Activated CD4-positive, alpha-beta T cell treated with anti-CD3 and anti-CD28 coated beads for 36 hours (primary cell): ENCODE measurements at places on chromosomes 7 and 10. TPM values are rescaled to one million over a fixed set of nuclear protein-coding genes. Genes with fewer than 3 reads are reported as not detected.
A peak's percentile ranks its signal among the peaks of the same experiment; 100 is the strongest.

The STN1 gene
- total RNA-seq: 37.4 TPM

The MACROH2A2 gene
- total RNA-seq: 4.2 TPM

The GOLGA7B gene
- total RNA-seq: 0.57 TPM

The BHLHA15 gene
- total RNA-seq: 0.23 TPM

The NXPH1 gene
- total RNA-seq: not detected

The SPAM1 gene
- not detected for total RNA-seq

The GRM3 gene
- not detected for total RNA-seq

The TAS2R41 gene
- total RNA-seq: not detected

The GDF2 gene
- total RNA-seq: not detected

DNA sequence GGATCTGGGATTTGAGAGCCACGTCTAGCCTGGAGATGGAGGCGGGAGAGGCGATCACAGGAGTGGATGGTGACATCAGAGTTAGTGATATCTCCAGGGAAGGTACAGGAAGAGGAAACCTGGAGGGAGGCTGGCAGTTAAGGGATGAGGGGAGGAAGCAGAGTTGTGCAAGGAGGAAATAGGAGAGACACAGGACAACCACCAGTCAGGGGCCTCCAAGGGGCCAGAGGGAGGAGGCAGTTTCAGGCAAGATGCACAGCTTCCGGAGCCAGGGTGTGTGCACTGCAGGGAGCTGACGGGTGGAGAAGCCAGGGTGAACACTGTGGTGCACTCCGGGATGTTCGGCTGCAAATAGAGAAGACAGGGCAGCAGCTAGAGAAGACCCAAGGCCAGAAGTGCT lies 141.2 kb downstream of the GLI3 start:
- no peaks in the 10 kb centered on the region for H3K36me3 ChIP-seq
- no peaks in the 10 kb centered on the region for H3K4me1 ChIP-seq
- no peaks in the 10 kb centered on the region for H3K27me3 ChIP-seq

- no peak overlapping the region for H3K4me3 ChIP-seq
- H3K27ac ChIP-seq: peak overlapping the region; percentile 35
These were observed 36.4 kb downstream of the VCL start for GRCh38 chr10:74034301-74034700.

- no peak overlapping the region for H3K4me3 ChIP-seq
- DNase-seq: no peak
- peaks cover 4% of the 10 kb centered on the region for H3K27me3 ChIP-seq
- H3K4me1 ChIP-seq: peaks cover 9% of the 10 kb centered on the region
- no peak overlapping the region for H3K27ac ChIP-seq
These were observed 12.8 kb upstream of the HERC4 start for GRCh38 chr10:68087685-68088401.

- DNase-seq: no peak
- peaks cover 36% of the 10 kb centered on the region for H3K4me1 ChIP-seq
- no peak overlapping the region for H3K27ac ChIP-seq
- H3K36me3 ChIP-seq: no peaks in the 10 kb centered on the region
These were observed 21.7 kb downstream of the ST8SIA6 start for GRCh38 chr10:17432723-17433122.

DNA sequence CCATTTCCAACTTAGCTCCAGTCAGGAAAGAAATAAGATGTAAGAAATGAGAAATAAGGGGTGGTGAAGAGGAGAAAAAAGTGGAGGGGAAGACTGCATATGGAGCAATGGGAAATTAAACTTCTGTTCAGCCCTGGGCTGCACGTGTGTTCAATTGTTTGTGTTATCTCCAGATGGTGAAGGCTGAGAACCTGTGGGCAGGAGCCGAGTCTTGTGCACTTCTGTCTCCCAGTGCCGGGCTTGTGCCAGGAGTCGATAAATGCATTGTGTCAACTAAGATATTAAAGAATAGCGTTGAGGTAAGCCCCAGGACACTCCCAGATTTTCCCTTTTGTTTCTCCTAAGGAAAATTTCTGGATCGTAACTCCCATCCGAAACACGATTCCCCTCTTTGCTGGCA lies 98.2 kb downstream of the PRLHR start:
- no peaks in the 10 kb centered on the region for H3K4me1 ChIP-seq
- peaks cover 27% of the 10 kb centered on the region for H3K27me3 ChIP-seq
- no peaks in the 10 kb centered on the region for H3K36me3 ChIP-seq

- DNase-seq: peak; percentile 100
- no peaks in the 10 kb centered on the region for H3K27me3 ChIP-seq
- peak overlapping the region; percentile 100 for H3K27ac ChIP-seq
- H3K4me3 ChIP-seq: peak overlapping the region; percentile 88
These were observed 529 bp upstream of the MEPCE start for GRCh38 chr7:100428967-100429636.

DNA sequence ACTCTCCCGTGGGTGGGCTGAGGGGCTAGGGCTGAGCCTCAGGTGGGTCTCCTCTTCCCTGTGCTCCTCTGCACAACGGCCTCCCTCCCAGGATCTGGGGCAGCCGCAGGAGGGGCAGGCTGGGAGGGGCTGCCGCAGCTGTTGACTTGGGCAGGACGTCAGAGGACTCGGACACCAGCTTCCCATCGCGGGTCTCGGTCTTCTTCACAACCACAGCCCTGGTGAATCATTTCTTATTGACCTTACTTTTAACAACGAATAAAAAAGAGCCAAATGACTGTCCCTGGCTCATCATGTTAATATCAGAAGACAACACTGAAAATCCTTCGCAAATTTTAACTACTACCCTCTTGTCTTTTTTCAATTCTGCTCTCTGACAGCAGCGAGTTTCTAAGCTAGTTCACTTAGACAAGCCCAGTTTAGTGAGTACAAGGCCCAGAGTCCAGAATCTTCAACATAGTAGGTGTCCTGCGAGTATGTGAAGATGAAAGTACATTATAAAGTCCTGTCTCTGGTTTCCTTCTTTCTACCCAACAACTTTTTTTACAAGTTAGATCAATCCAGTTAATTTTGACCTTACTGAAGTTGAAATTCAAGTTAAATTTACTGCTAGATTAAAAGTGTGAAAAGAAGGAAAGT lies 32.4 kb downstream of the CTNNA3 start:
- H3K27me3 ChIP-seq: no peaks in the 10 kb centered on the region
- no peak overlapping the region for H3K4me3 ChIP-seq
- H3K36me3 ChIP-seq: no peaks in the 10 kb centered on the region
- no peaks in the 10 kb centered on the region for H3K4me1 ChIP-seq
- no peak for DNase-seq

- no peak within 1 kb of the TSS for H3K4me3 ChIP-seq
- H3K36me3 ChIP-seq: no peaks in the 10 kb centered on the region
- no peak within 1 kb of the TSS for H3K27ac ChIP-seq
- peaks cover 13% of the 10 kb centered on the region for H3K4me1 ChIP-seq
- DNase-seq: peak; percentile 31
These were observed at the start of gene PLXNA4 for GRCh38 chr7:132575982-132576720. Gene PLXNA4 (minus strand): TSS chr7:132576470. CDS start chr7:132508693, 67,777 bp downstream.
